Bone marrow (tissue), 2 donors: ENCODE measurements at places on chromosomes 7 and 10.

DNA sequence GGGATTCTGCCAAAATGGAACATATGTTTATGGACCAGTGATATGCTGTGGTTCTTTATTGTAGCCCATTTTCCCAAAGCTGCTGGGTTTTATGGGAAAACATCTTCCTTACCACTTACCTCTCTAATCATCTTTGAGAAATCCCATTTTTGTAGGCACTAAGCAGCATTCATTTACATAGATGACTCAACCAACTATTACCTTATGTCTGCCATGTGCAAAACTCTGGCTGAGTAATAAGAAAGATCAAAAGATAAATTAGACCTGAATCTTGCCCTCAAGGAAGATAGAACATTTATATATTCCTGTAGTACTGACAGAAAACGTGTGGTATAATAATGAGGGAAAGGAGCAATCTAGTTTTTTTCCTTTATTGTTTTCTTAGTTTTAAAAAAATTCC lies 24.3 kb downstream of the CBLL1 start:
- no peak for DNase-seq

DNA sequence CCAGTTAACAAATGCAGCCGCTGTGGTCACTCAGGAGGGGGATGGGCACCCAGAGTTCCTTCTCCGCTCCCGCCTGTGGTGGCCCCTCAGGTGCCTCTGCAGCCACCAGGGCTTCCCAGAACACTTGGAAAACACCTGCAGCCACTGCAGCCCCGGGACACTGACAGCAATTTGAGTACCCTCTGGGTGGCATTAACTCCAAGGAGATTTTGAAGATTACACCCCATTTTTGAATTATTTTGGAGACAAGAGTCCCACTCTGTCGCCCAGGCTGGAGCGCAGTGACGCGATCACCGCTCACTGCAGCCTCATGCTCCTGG lies 32.2 kb downstream of the IL15RA start:
- DNase-seq = no peak

DNA sequence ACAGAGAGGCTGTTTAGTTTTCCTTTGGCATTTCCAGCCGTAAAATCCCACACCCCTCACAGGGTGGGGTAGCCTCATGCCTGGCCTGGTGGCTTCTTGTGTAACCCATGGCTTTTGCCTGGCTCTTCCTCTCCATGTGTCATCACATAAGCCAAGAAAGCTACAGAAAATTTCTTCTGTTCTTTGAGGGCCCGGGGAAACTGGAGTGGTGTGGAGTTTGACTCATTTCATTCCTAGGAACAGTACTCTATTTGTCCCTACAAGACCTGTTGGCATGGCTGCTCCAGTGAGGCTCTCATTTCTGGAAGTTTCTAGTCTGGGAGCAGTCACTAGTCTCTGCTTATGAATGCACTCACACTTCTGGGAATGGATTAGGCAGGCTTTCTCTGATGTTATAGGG lies 523.9 kb downstream of the SUGCT start:
- DNase-seq = no peak

DNA sequence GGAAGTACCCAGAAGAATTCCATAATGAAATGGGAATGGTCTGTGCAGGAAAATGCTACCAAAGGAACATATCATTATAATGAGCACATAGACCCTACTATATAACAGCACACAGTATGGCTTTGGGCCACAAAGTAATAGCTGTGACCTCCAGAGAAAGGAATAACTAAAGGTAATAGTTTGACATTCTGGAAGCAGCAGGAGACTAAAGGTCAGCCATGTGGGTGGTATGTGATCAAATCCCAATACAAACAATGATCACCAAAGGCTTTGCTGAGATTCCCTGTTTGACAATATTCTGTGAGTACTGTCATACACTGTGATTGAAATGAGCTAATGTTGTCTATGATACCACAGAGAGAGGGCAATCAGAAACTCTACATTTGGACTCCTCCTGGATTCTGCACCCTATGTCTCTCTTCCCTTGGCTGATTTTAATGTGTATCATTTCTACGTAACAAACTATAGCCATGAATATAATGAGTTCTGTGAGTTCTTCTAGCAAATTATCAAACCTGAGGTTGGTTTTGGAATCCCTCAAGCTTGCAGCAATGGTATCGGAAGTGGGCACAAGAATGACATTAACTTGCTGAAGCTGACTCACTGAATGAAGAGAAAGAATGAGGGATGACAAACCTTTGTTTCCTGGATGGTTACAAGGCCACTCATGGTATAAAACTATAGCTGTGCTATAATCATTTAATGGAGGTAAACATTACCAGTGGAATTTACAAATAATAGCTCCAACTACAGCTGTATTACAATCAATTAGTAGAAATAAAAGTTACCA lies 99.6 kb downstream of the JMJD1C start:
- no peak for DNase-seq

DNA sequence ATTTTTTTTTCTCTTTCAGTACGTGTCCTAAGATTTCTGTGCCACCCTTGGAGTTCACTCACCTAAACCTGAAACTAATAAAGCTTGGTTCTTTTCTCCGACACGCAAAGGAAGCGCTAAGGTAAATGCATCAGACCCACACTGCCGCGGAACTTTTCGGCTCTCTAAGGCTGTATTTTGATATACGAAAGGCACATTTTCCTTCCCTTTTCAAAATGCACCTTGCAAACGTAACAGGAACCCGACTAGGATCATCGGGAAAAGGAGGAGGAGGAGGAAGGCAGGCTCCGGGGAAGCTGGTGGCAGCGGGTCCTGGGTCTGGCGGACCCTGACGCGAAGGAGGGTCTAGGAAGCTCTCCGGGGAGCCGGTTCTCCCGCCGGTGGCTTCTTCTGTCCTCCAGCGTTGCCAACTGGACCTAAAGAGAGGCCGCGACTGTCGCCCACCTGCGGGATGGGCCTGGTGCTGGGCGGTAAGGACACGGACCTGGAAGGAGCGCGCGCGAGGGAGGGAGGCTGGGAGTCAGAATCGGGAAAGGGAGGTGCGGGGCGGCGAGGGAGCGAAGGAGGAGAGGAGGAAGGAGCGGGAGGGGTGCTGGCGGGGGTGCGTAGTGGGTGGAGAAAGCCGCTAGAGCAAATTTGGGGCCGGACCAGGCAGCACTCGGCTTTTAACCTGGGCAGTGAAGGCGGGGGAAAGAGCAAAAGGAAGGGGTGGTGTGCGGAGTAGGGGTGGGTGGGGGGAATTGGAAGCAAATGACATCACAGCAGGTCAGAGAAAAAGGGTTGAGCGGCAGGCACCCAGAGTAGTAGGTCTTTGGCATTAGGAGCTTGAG lies at the start of gene CFTR:
CFTR (plus strand) TSS at position 801 of the 830 bp plus-strand sequence. CDS start 70 bp downstream, outside the sequence.
- DNase-seq = no peak

DNA sequence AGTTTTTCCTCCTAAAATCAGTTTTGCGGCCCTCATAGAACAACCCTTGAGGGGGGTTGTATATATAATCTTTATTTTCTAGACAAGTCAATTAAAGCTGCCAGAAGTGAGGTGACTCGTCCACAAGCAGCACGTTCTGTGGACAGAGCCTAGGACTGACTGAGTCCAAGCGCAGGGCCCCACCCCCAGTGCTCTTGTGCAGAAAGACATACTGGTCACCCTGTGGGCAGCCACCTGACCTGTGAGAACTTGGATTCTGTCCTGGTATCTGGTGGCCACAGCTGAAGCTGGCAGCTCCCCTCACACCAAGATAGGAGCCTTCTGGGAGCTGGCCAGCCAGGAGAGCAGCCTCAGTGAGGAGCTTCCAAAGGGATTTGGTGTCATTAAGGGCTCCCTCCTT lies 89.3 kb downstream of the GRK5 start:
- no peak for DNase-seq

GRCh38 chr7:95861041-95861440 lies 88.7 kb downstream of the DYNC1I1 start:
- DNase-seq = no peak

GRCh38 chr7:148932-149790 lies 43.2 kb upstream of the FAM20C start:
- DNase-seq = peak; percentile 99

DNA sequence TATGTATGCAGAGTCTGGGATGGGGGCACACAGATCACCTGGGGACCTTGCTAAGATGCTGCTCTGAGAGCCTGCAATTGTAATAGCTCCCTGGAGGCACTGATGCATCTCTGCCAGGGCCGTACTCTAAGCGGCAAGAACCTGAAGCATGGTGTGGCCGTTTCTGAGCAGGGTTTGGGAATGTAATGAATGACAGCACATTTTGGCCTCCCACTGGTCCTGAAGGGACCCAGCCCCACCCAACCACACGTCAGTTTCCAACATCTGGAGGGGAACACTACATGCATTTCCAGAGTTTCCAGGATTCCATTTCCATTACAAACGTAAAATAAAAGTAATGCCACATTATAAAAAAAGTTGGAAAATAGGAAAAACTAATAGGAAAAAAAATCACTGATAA lies 14.0 kb downstream of the ZCCHC24 start:
- no peak for DNase-seq

- no peak for DNase-seq
Observed at GRCh38 chr7:81790120-81790500, 20.3 kb upstream of the HGF start.

GRCh38 chr10:91514787-91515186 lies 104.6 kb downstream of the HECTD2 start:
- no peak for DNase-seq

GRCh38 chr7:106017657-106018056 lies 54.6 kb downstream of the CDHR3 start:
- DNase-seq = no peak

DNA sequence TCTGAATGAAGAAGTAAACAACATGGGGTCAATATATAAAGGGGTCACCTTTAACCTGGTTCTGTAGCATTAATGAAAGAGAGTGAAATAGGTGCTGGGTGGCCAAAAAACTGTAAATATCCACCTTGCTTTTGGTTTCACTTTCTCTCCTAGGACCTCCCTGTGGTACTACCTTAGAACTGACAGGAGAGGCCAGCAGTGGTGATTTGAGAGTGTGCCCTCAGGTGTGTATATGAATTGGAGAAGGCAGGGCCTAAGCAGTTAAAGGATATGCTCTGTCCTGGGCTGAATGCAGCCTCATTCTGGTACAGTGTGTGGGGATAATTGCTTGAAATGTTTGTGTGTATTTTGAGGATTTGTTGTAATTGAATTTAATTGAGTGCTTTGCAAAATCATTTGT lies 62.0 kb downstream of the BBS9 start:
- no peak for DNase-seq

GRCh38 chr10:12476656-12477055 lies 127.3 kb downstream of the CAMK1D start:
- DNase-seq = no peak

DNA sequence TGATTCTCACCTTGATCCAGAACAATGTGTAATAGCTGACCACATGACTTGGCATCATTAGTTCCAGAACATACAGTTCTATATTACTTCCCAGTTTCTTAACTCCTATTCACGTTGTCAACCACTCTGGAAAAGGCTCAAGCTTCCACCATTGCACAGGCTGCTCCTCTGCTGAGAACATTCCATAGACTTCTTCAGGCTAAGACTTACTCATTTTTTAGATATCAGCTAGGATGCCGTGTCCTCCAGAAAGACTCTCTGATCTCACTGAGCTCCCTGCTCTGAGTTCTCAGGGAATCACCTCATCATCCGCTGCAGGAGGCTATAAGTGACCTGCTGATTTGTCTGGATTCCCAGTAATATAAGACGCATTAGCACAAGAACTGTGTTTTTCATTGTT lies 73.1 kb downstream of the HTR7 start:
- DNase-seq = no peak

DNA sequence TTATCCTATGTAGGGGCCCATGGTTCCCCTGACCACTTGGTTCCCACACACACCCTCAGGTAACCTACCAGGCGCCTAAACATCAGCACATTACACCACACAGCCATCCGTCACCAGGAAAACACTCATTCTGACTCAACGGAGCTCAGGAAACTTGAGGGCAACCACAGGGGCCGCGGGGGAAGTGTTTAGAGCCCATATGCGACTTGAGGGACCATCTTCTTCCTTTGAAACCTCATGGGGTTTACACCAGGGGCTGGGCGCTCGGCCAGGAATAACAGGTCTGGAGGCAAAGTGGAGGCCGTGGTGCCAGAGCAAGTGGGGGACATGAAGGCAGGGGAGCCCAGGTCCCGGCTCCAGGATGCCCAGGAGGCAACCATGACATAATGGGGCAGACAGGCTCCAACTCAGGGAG lies 1.5 kb downstream of the STX1A start:
- DNase-seq = peak; percentile 61

- no peak for DNase-seq
Observed at GRCh38 chr10:17805330-17805729, 3.8 kb upstream of the MRC1 start.

- no peak for DNase-seq
Observed at GRCh38 chr7:92763636-92764423, 72.5 kb downstream of the CDK6 start.

DNA sequence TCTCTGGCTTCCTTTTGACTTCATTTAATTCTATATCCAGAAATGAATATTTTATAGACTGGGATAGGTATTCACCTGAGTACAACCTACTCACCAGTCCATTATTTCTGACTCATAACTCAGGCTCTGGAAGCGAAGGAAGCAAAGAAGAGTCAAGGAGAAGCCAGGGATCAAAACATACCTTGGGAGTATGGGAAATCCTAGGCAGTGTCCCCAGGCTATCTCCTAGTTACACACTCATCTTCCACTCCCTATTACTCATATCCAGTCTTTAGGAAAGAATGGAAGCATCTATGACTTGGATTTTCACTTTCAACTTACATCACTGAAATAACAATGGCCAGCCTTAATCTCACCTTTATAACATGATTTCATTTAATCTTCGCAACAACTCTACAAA lies 40.9 kb upstream of the ELAPOR2 start:
- DNase-seq = no peak

- no peak for DNase-seq
Observed at GRCh38 chr10:21742740-21743412, 208.8 kb downstream of the MLLT10 start.

- DNase-seq = no peak
Observed at GRCh38 chr10:80509403-80510161, 28.1 kb upstream of the SH2D4B start.

DNA sequence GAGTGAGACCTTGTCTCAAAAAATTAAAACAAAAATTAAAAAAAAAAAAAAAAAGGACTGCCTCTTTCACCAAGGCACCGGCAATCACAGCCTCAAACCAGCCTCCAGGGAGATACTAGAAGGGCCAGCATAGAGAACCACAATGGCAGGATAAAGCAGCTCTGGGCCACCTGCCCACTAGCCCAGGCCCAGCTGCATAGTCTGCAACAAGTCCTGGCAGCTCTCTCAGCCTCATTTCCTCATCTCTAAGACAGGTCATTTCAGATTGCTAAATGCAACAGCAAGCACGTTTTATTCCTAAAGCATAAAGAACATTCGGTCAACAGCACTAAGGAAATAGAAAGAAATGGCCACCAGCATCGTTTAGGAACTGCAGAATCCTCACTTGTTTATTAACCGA lies 28.8 kb downstream of the XPNPEP1 start:
- DNase-seq = no peak

GRCh38 chr7:18239212-18239611 lies 211.6 kb upstream of the PRPS1L1 start:
- no peak for DNase-seq

DNA sequence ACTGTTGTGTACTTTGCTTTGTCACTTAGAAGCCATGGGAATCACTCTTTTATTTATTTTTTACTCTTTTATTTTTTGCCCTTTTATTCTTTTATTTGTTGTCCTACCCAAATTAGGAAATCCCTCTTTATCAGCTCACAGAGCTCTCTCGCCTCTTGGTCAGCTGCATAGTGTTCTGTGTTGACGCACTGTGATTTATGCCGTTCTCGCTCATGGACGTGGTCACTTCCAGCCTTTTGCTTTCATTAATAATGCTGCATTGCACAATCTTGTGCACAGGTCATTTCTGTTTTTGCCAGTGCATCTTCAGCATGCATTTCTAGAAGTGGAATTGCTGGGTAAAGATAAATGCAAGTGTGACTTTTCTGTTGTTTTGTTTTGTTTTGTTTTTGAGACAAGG lies 42.3 kb downstream of the FBH1 start:
- no peak for DNase-seq
